ENCODE measurements at places on chromosomes 1 and 21. TPM values are rescaled to one million over a fixed set of nuclear protein-coding genes. Genes with fewer than 3 reads are reported as not detected.

DNA sequence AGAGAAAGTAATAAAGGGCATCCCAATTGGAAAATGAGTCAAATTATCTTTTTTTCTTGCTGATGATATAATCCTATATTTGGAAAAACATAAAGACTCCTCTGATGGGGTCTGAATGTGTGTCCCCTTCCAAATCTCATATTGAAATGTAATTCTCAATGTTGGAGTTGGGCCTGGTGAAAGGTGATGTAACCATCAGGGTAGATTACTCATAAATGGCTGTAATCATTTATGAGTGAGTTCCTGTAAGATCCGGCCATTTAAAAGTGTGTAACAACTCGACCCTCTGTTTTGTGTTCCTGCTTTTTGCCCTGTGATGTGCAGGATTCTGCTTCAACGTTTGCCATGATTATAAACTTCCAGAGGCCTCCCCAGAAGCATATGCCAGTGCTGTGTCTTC lies 44.3 kb upstream of the MAP1LC3C start:
- DNase-seq, result no peak
- H3K27me3 ChIP-seq, result no peaks in the 10 kb centered on the region
- H3K27ac ChIP-seq, result no peak overlapping the region

The SRSF11 gene
- 116 TPM for total RNA-seq

The ZBTB8B gene
- total RNA-seq, result not detected

The SGIP1 gene
- not detected for total RNA-seq

The OLIG1 gene
- total RNA-seq, result not detected

GRCh38 chr1:31795801-31796621 lies 19.8 kb downstream of the SPOCD1 start:
- no peak overlapping the region for H3K27ac ChIP-seq
- no peaks in the 10 kb centered on the region for H3K4me1 ChIP-seq
- no peaks in the 10 kb centered on the region for H3K36me3 ChIP-seq
- H3K4me3 ChIP-seq, result no peak overlapping the region
- DNase-seq, result no peak

The KRTAP10-4 gene
- not detected for total RNA-seq

GRCh38 chr1:86841116-86841515 lies 72.8 kb downstream of the SELENOF start:
- no peaks in the 10 kb centered on the region for H3K27me3 ChIP-seq
- no peak for DNase-seq
- H3K4me1 ChIP-seq, result no peaks in the 10 kb centered on the region

DNA sequence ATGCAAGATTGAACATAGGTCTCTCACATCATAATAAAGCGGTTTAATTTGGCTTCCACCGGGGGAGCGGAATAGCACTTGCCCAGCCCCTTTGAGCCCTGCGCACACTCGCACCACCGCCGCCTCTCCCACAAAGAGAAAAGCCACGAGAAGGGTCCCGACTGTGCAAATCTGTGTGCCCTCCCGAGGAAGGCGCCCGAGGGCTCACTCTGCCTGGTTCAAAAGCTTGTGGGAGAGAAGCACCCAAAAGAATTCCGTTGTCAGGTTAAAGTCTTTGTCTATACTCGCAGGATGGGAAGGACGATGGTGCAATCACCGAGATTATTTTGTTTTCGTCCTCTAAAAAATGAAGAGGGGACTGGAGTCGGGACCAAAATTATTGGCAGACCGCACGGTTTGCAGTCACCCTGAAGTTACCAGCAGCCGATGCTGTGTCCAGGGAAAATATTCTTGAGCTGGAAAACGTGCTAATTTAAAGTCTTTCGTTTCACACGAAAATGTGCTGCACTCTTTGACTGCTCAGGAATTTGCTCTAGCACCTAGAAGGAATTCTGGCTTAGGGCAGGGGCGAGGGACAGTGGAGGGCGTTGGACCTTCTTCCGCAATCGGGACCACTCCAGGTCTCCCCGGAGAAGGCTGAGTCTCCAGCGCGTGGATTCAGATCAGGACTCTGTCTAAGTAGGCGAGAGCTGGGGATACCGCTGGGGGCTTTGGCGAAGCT lies 6.6 kb upstream of the SIM2 start:
- no peaks in the 10 kb centered on the region for H3K27me3 ChIP-seq
- H3K4me1 ChIP-seq, result no peaks in the 10 kb centered on the region
- no peak overlapping the region for H3K27ac ChIP-seq

DNA sequence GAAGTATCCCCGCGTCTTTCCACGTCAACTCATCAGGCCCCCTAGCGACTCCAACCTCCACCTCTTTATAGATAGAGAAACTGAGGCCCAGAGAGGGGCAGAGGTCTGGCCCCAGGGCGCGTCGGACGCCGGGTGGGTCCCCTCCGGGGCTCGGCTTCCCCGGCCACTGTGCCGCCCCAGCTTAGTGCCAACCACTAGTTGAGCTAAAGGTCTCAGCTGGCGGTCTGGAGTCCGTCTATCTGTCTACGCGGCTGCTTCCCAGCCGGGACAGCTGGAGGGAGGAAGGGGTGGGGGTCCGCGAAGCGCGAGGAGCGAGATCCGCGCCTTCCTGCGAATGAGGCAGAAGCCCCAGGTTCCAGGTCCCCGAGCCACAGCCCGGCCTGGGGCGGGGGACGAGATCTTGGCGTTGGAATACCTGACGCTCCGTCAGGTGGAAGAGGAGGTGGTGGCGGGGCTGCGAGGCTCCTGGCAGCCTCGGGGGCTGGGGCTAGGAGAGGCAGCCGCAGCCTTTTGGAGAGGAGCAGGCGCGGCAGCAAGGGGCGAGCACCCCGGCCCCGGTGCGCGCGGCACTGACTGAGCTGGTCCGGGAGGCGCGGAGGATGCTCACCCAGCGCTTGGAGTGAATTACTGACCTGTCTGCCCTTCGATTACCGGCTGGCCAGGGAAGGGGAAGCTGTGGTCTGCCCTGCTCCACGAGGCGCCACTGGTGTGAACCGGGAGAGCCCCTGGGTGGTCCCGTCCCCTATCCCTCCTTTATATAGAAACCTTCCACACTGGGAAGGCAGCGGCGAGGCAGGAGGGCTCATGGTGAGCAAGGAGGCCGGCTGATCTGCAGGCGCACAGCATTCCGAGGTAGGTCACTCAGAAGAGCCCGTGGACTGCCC lies 937 bp downstream of the PODN start:
- no peaks in the 10 kb centered on the region for H3K4me1 ChIP-seq
- H3K27ac ChIP-seq, result no peak overlapping the region
- no peaks in the 10 kb centered on the region for H3K27me3 ChIP-seq

The PCBP3 gene
- total RNA-seq, result 0.75 TPM

- H3K36me3 ChIP-seq, result no peaks in the 10 kb centered on the region
- DNase-seq, result no peak
- H3K27ac ChIP-seq, result no peak overlapping the region
These were observed 63.6 kb upstream of the ETV3 start for GRCh38 chr1:157201767-157202166.

DNA sequence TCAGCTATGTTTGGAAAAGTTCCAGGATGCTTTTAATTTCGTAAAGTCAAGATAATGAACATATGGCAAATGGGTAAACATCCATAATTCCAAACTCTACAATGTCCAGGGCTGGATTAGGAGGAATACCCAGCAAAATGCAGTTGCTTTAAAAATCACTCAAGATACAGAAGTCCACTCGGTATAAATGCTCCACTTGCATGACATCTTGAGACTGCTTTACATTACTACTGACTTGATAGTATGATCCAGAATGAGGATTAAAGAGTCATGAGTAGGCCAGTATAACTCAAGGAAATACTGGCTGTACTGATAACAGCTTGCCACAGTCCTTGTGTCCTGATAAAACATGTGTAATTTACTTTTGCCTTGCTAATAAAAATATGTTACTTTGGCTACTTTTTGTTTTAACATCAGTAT lies 58.3 kb upstream of the ANGPTL3 start:
- no peak for DNase-seq
- H3K4me3 ChIP-seq, result no peak overlapping the region
- H3K27ac ChIP-seq, result no peak overlapping the region
- no peaks in the 10 kb centered on the region for H3K27me3 ChIP-seq
- no peaks in the 10 kb centered on the region for H3K36me3 ChIP-seq
- no peaks in the 10 kb centered on the region for H3K4me1 ChIP-seq

GRCh38 chr1:184757406-184757805 lies 2.7 kb upstream of the EDEM3 start:
- H3K27ac ChIP-seq, result no peak overlapping the region
- no peak overlapping the region for H3K4me3 ChIP-seq
- no peaks in the 10 kb centered on the region for H3K36me3 ChIP-seq
- DNase-seq, result no peak
- H3K27me3 ChIP-seq, result no peaks in the 10 kb centered on the region

- no peak overlapping the region for H3K4me3 ChIP-seq
- H3K36me3 ChIP-seq, result no peaks in the 10 kb centered on the region
- H3K27ac ChIP-seq, result no peak overlapping the region
- DNase-seq, result no peak
- no peaks in the 10 kb centered on the region for H3K4me1 ChIP-seq
- H3K27me3 ChIP-seq, result no peaks in the 10 kb centered on the region
These were observed 9.8 kb upstream of the SMAP2 start for GRCh38 chr1:40363721-40364120.

The OR10Z1 gene
- not detected for total RNA-seq

- peaks cover 11% of the 10 kb centered on the region for H3K4me1 ChIP-seq
- no peak overlapping the region for H3K4me3 ChIP-seq
- DNase-seq, result no peak
- H3K27ac ChIP-seq, result no peak overlapping the region
- H3K36me3 ChIP-seq, result no peaks in the 10 kb centered on the region
- no peaks in the 10 kb centered on the region for H3K27me3 ChIP-seq
These were observed 21.4 kb downstream of the CNIH3 start for GRCh38 chr1:224637515-224637914.

DNA sequence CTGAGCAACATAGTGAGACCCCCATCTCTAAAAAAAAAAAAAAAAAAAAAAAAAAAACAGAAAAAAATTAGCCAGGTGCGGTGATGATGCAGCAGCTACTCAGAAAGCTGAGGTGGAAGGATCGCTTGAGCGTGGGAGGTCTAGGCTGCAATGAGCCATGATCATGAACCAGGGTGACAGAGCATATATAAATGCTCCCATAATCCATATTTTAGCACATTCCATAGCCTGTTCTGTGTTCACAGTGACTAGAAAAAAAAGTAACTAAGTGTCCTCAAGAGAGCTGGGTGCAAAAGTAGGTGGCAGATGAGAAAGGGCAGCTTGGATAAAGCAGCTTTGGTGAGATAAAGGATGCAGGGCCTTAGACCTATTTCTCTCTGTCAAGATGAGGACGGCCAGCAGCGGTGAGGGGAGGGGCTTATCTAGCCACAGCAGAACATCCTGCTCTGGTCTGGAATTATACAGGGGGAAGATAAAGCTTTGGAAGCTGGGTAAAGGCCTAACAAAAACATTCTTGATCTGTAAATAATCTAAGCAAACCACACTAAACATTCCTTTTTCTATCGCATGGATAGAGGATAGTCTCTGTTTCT lies 205.3 kb downstream of the DAB1 start:
- H3K27ac ChIP-seq, result no peak overlapping the region
- no peaks in the 10 kb centered on the region for H3K4me1 ChIP-seq
- H3K4me3 ChIP-seq, result no peak overlapping the region
- H3K27me3 ChIP-seq, result no peaks in the 10 kb centered on the region
- no peak for DNase-seq

GRCh38 chr21:41766883-41767605 lies at the start of gene RIPK4:
Gene RIPK4, minus strand, starts transcription at chr21:41767052. Its CDS starts 11 bp downstream, at chr21:41767041.
- no peaks in the 10 kb centered on the region for H3K36me3 ChIP-seq
- H3K27ac ChIP-seq, result peak within 1 kb of the TSS; percentile 94
- peak; percentile 93 for DNase-seq
- H3K27me3 ChIP-seq, result no peaks in the 10 kb centered on the region

DNA sequence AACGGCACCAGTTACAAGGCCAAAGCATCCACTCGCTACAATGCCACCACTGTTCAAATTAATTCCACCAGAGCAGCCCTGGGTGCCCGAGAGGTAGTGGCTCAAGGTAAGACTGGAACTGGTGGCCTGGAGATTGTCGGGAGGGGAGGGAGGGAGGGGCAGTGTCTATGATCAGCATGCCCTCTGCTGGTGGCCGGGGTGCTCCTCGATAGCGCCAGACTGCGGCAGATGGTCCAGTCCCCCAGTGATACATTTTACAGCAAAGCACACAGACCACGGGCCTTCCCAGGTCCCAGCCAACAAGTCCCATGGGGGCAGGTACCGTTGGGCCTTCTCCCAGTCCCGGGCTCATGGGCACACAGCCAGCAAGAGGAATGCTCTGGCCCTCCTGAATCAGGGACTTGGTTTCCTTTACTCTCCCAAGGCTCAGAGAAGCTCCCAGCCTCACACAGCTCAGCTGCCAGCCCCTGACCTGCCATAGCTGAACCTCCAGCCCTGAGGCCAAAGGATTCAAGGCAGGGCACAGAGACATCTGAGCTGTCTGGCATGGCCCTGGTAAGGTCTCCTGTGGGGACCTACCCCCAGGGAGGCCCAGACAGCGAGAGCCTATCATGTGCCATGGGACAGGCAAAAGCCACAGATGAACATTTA lies 15.3 kb downstream of the ACOT7 start:
- H3K27me3 ChIP-seq, result no peaks in the 10 kb centered on the region
- no peaks in the 10 kb centered on the region for H3K36me3 ChIP-seq
- H3K27ac ChIP-seq, result no peak overlapping the region
- no peak overlapping the region for H3K4me3 ChIP-seq
- H3K4me1 ChIP-seq, result no peaks in the 10 kb centered on the region

GRCh38 chr1:72636631-72637030 lies 354.3 kb upstream of the NEGR1 start:
- H3K36me3 ChIP-seq, result no peaks in the 10 kb centered on the region
- no peaks in the 10 kb centered on the region for H3K27me3 ChIP-seq
- no peak for DNase-seq
- H3K4me1 ChIP-seq, result no peaks in the 10 kb centered on the region

The RAVER2 gene
- total RNA-seq, result 12.9 TPM

DNA sequence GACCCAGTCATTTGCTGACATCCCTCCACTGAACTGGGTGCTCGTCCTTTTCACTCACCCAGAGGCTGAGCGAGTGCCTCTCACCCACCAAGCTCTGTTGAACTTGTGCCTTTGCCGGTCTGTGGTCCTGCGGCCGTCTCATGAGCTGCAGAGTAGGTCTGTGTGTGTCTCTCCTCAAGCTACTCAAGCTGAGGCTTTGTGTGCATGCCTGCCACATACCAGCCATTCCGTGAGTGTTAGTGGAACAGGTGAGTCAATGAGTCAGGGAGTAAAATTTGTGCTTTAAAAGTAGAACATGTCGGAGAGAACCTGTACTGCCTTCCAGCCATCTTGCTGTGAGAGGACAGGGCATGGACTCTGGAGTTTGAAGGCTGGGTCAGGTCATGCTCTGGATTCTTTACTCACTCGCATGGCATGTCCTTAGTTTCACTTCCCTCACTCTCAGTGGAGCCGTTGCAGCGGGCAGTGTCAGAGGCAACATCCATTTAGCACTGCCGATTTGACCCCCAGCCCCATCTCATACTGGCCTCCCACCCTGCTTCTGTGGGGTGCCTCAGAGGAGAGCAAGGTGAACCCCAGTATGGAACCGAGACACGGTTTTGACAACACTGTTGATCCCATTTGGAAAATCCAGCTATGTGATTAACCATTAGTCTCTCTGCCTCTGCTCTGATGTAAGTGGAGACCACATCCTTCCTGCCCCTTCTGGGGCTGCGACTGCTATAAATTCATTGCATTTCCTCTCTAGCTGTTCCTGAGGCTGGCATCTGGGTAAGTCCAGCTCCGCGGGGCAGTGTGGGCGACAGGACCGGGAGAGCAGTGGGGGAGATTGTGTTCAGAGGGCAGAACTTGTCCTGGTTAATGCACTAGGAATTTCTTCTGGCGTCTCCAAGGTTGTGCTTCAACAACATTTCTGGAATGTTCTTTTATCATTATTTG lies at the start of gene NLRP3:
Gene NLRP3 (plus strand): TSS at position 751 of the 939 bp plus-strand sequence. CDS start 2,628 bp downstream, outside the sequence.
- no peaks in the 10 kb centered on the region for H3K27me3 ChIP-seq
- no peaks in the 10 kb centered on the region for H3K36me3 ChIP-seq
- H3K4me3 ChIP-seq, result no peak within 1 kb of the TSS
- H3K27ac ChIP-seq, result peak within 1 kb of the TSS; percentile 83
